ENCODE measurements at places on chromosomes 3 and 15. TPM values are rescaled to one million over a fixed set of nuclear protein-coding genes. Genes with fewer than 3 reads are reported as not detected.
A peak's percentile ranks its signal among the peaks of the same experiment; 100 is the strongest.

DNA sequence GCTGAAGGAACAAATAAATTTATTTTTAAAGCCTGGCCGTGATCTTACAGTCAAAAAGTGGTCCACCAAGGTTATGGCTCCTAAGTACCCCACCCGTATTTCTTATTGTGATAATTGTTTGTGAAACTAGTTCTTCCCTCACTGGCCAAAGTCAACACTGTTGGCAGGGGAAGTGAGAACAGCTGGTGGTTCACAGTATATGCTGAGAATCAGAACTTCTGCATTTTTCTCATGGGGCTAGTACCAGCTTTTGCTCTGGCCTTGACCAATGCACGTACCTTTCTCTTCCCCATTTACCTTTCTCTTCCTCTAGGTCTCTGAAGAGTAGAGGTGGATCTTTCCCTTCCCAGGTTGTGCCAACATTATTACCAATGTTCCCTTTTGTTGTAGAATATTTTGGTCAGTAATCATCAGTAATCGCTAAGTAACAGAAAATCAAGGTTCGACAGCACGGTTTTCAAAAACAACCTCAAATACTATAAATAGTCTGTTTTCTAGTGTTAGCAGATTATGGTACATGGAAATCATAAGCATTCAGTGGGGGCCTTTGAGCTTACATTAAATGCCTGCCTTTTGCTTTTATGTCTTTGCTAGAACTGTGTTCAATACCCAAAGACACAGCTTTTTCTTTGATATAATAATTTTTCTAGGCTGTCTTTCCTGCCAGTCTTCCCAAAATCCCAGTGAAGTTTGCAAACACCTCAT lies 268.0 kb downstream of the LPP start:
- DNase-seq: peak; percentile 66

- no peak for DNase-seq
Observed at GRCh38 chr3:81270603-81271379, 490.7 kb downstream of the GBE1 start.

GRCh38 chr3:52036222-52036694 lies 20.1 kb downstream of the DUSP7 start:
- DNase-seq: no peak

The SGO1 gene
- total RNA-seq: 0.81 TPM

DNA sequence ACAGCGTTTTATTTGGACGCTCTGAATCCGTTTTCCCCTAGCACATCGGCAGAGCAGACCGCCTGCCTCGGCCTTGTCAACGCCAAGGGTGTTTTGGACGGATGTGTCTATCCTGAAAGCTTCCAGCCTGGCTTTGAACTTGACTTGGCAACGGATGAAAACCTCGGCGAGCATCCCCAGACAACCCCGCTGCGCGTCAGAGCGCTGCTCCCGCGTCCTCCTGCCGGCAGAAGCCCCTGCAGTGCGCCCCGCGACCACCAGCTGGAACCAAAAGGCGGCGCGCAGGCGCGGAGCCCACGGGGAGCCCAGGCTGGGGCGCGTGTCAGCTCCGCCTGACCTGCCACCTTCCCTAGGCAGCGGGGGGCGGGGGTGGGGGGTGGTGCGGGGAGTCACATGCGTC lies 26.2 kb upstream of the ARL8B start:
- no peak for DNase-seq

The DUT gene
- 73.5 TPM for total RNA-seq

DNA sequence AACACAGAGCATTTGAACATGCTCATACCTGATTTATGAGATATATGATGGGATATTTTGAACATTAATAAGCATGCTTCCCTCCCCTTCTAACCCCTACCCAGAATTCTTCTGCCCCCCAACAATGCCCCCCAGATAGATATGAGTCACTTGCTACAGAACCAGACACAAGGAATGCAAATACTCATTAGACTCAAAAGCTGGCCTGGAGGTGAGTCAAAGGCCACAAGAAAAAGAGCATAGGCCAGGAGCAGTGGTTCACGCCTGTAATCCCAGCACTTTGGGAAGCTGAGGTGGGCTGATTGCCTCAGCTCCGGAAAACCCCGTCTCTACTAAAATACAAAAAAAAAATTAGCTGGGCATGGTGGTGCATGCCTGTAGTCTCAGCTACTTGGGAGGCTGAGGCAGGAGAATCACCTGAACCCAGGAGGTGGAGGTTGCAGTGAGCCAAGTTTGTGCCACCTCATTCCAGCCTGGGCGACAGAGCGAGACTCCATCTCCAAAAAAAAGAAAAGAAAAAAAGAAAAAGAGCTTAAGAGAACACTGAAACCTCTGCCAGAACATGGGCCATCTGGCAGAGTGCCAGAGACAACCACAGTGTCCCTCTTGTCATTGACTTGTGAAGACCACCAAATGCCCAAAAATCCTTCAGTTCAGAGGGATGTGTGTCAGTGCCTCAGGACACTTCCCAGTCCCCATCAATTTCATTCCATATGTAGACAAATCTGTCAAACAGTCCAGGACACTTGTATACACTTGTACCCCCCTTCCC lies 3.9 kb upstream of the SH3GL3 start:
- DNase-seq: no peak

The WDR6 gene
- total RNA-seq: 344 TPM

- no peak for DNase-seq
Observed at GRCh38 chr15:54150255-54150654, 172.0 kb downstream of the UNC13C start.

GRCh38 chr3:155069729-155070128 lies 10.4 kb upstream of the MME start:
- no peak for DNase-seq

GRCh38 chr3:27716309-27716708 lies 5.8 kb downstream of the EOMES start:
- DNase-seq: no peak

The DUOX1 gene
- under 0.01 TPM for total RNA-seq

DNA sequence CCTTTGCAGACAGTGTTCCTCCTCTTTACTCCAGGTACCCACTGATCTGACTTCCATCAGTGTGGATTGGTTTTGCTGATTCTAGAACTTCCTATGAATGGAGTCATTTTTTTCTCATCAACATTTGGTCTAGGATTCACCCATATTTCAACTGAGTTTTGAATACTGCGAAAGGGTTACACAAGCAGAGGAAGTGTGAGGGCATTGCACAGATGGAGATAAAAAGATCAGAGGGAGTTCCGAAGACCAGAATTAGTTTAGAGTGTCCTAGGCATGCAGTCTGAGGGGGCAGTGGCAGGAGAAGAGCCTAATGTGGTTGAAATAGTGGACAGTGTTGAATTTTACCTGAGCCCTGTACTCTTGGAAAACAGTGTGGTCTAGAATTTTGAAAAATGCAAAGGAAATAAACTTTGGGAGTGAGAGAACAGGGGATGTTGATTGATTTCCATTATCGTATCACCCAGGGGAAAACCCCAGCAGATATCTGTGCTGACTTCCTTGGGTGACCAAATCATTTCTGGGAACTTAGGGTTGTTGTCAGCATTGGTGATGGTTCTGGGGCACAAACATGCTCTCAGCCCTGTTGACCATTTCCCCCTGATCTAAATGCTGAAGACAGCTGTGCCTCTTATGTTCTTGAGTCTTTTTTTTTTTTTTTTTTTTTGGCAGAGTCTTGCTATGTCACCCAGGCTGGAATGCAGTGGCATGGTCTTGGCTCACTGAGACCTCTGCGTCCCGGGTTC lies 327.4 kb upstream of the LRRFIP2 start:
- DNase-seq: no peak

DNA sequence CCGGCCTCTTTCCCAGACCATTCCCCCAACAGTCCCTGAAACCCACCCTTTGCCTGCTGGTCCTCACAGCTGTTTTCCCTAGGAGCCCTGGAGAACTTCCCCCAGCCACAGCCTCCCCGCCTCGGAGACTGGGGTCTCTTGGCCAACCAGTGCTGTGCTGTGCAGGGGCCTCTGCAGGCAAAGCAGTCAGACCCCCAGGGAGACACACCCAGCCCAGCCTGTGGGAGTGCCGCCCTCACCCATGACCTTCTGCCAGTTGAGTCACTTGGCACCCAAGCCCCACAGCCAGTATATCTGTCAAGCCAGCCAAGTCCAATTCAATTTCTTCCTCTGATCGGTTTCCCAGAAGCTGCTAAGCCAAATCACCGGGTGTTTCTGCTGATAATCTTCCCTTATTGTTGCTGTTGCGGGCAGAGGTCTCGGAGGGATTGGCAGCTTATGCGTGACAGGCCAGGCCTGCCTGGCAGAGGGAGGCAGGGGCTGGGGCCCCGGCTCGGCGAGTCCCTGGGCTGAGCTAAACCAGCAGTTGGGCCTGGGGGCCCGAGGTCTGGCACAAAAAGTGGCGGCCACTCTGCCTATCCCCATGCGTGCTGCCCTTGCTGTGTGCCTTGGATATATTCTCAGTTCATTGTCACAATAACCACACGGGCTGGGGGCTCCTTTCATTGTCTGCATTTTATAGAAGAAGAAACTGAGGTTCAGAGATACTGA lies 65.6 kb upstream of the SLC6A1 start:
- no peak for DNase-seq

- no peak for DNase-seq
Observed at GRCh38 chr3:134680796-134681521, 30.1 kb upstream of the KY start.

The UCN2 gene
- under 0.01 TPM for total RNA-seq

The TFRC gene
- 141 TPM for total RNA-seq

The GPR171 gene
- total RNA-seq: under 0.01 TPM

GRCh38 chr15:84878504-84878903 lies 6.0 kb upstream of the SLC28A1 start:
- peak; percentile 17 for DNase-seq

- DNase-seq: peak; percentile 14
Observed at GRCh38 chr3:9820946-9821345, 10.9 kb downstream of the TTLL3 start.

Measured in hematopoietic multipotent progenitor cell (in vitro differentiated cells).